ENCODE measurements at places on chromosomes 6 and 20.

DNA sequence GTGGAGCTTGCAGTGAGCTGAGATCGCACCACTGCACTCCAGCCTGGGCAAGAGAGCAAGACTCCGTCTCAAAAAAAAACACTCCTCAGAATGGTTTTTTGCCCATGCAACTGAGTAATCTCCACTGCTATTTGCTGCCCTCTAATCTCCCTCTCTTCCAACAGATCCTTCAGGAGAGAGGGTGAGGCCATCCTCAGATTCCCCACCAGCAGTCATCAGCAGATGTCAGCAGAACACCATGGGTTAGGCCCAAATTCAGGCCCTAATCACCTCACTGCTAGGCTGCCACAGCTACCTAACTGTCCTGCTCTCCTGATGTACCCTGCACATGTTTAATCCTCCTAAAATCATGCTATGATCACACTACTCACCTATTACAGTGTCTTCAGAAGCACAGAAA lies 63.2 kb upstream of the BEND6 start:
- DNase-seq = peak; percentile 61

GRCh38 chr6:34598712-34599111 lies 42.6 kb upstream of the SPDEF start:
- DNase-seq = no peak

DNA sequence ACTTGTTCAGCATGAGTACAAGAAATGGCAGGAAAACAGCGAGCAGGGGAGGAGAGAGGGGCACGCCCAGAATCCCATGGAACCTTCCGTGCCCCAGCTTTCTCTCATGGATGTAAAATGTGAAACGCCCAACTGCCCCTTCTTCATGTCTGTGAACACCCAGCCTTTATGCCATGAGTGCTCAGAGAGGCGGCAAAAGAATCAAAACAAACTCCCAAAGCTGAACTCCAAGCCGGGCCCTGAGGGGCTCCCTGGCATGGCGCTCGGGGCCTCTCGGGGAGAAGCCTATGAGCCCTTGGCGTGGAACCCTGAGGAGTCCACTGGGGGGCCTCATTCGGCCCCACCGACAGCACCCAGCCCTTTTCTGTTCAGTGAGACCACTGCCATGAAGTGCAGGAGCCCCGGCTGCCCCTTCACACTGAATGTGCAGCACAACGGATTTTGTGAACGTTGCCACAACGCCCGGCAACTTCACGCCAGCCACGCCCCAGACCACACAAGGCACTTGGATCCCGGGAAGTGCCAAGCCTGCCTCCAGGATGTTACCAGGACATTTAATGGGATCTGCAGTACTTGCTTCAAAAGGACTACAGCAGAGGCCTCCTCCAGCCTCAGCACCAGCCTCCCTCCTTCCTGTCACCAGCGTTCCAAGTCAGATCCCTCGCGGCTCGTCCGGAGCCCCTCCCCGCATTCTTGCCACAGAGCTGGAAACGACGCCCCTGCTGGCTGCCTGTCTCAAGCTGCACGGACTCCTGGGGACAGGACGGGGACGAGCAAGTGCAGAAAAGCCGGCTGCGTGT lies 11.6 kb downstream of the TNFAIP3 start:
- DNase-seq = peak; percentile 92

DNA sequence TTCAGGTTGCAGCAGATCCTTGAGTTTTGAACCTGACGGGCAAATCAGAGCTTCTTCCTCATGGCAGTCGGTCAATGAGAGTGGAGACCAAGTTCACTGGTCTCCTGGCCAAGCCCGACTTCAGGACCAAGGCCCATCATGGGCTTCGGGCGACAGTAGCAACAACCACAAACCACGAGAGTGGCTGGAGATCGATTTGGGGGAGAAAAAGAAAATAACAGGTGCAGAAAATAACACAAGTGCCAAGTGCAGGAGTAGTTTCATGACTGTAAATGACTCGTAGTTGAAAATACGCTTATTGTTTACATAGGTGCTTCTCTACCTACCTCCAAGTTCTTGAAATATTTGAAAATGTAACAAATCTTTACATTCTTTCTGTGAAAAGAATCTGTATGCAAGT lies 56.1 kb downstream of the DCBLD1 start:
- no peak for DNase-seq

DNA sequence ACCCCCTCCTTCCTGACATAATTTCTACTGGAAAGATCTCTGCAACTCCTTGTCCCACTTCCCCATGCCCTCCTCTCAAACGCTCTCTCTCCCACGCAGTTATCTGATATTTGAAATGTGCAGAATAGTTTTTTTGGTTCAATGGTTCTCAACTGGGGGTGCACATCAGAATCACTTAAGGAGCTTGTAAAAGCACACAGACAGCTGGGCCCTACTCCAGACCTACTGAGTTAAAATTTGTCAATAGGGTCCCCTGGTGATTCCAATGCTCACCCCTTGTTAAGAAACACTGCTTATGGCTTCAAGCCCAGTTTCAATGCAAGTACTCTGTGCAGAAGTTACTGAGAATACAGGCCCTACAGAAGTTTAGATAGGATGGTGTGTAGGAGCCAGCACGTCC lies 45.2 kb upstream of the KCNK16 start:
- no peak for DNase-seq

GRCh38 chr6:158353883-158354877 lies 41.9 kb downstream of the TULP4 start:
- no peak for DNase-seq

GRCh38 chr6:33875696-33876095 lies 71.9 kb upstream of the MLN start:
- peak; percentile 72 for DNase-seq

GRCh38 chr6:145420599-145420998 lies 314.7 kb downstream of the EPM2A start:
- no peak for DNase-seq

GRCh38 chr6:54419885-54420284 lies 111.6 kb downstream of the TINAG start:
- no peak for DNase-seq

DNA sequence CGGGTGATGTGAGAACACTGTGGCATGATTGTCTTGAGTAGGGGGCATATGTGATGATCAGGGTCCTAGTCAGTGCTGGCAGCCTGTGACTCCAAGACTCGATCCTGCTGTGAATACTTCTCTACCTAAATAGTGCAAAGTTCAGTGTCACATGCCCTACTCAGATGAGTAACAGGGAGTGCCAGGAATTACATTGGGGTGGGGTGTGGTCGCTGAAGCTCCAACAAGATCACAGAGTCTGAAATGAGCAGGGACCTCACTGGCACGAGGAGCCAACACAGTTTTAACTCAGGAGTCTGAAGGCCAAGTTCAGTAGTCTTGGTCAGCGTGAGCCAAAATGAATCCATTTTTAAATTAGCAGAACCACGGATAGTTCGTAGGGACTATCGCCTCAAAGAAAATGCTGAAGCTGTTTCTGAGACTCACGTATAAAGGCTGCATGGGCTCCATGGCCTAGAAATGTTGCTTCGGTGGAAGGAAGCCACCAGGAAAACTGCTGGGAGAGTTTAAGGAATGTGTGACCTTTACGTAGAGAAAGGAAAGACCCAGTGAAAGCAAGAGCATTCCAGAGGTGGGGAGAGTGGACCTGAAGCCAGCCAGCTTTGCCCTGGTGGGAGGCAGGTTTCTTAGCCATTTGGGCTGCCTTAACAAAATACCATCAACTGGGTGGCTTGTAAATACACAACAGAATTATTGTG lies 72.2 kb downstream of the RPP40 start:
- DNase-seq = peak; percentile 58

DNA sequence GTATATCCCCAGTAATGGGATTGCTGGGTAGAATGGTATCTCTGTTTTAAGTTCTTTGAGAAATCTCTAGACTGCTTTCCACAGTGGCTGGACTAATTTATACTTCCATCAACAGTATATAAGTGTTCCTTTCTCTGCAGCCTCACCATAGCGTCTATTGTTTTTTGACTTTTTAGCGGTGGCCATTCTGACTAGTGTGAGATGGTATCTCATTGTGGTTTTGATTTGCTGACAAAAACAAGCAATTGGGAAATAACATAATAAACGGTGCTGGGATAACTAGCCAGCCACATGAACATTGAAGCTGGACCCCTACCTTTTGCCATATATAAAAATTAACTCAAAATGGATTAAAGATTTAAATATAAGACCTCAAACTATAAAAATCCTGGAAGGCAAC lies 14.2 kb downstream of the OR2A4 start:
- DNase-seq = no peak

GRCh38 chr6:11750682-11751081 lies 27.9 kb downstream of the ADTRP start:
- no peak for DNase-seq

DNA sequence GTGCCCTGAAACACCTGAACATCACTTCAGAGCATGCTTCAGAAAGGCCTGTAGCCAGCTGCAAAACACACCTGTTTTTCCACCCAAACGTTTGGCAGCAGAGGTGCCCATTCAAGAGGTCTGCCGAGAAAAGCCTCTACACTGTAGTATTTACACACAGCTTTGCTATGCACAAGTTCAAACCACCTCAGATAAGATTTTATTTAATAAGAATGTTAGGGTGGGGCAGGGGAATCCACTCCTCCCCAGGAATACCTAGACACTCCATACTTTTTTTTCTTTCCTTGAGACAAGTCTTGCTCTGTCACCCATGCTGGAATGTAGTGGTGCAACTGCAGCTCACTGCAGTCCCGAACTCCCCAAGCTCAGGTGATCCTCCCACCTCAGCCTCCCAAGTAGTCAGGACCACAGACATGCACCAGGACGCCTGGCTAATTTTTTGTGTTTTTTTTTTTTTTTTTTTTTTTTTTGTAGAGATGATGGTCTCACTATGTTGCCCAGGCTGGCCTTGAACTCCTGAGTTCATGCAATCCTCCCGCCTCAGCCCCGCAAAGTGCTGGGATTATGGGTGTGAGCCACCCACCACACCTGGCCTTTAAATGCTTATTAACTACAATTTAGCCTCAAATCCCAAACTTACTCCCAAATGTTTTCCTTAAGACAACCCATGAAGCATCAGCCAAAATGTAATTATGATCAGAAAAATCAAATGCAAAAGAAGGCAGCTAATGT lies 9.7 kb downstream of the MRPL14 start:
- no peak for DNase-seq

DNA sequence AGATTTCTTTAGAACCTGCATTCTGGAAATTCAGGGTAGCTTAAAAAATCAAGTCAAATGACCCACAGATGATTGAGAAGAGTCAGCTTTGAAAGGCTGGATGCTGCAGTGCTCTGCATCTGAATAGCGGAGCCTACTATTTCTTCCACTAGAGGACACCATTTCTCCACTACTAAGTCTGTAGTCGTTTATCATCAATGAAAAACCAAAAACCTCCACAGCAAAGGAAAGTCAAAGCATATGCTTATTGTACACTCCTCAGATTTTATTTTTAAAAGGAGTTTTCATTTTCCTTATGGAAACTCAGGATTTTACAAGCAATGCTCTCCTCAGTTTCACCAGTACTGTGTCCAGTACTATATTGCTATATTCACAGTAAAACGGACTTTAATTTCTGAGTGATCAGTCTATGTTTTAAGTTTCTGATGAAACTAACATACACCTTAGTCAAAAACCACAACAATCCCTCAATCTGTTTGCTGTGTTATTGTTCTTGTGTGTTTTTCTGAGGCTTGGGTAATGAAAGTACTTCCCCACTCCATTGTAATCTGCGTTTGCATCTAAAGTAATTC lies 50.5 kb upstream of the ENPP5 start:
- DNase-seq = no peak

DNA sequence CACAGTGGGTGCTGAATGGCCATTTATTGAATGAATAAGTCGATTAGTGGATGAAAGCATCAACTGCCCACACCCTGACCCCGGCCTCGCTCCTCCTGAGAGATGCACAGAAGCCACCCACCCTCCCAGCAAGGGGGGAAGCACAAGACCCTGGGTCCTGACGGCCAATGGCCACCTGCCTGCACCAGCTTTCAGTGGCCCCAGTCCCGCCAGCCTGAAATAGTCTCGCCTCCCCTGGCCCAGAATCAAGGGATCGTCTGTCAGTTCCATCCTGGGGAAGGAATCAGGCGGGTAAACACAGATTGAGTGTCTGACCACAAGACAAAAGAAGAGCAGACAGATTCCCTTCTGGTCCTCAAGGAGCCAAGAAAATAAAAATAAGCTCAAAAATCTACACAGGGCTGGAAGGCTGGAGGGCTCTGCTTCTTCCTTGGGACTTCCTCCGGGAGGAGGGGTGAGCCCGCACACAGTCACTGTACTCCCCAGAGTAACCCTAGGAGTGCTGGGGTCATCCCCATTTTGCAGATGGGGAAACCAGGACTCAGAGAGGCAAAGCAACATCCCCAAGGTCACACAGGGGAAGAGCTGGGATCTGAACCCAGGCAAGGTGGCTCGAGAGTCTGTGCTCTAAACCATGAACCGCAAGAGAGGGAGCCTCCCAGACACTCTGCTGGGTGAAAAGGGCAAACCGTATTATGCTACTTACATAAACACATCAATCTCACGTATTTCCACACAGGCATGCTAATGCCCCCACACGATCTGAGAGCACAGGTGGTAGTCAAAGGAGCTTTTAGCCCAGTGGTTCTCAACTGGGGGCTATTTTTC lies 7.8 kb downstream of the PREX1 start:
- no peak for DNase-seq

GRCh38 chr6:165847407-165848085 lies 184.5 kb upstream of the PDE10A start:
- peak; percentile 54 for DNase-seq
